Mucosa of descending colon (tissue), 3 donors: ENCODE measurements at places on chromosomes 6 and 20.

DNA sequence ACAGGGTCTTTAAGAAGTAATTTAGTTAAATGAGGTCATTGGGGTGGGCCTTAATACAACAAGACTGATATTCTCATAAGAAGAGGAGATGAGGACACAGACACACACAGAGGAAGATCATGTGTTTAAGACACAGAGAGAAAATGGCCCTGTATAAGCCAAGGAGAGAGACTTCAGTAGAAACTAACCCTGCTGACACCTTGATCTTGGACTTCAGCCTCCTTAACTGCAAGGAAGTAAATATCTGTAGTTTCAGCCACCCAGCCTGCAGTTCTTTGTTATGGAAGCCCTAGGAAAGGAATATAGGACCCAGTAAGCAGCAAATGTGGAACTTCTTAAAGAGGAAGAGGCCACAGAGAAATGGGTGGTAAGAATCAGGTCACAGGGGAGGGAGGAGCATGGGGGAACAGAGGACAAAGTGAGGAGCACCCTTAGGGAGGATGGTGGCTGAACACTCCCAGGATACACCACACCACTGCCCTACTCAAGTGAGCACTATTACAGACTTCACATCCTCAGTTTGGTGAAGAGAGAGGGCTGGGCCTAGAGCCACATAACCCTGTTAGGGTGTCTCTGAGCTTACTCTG lies 762 bp downstream of the SIRPB1 start:
- no peak for DNase-seq

GRCh38 chr6:94623586-94623985 lies 953.7 kb upstream of the MANEA start:
- DNase-seq: no peak

DNA sequence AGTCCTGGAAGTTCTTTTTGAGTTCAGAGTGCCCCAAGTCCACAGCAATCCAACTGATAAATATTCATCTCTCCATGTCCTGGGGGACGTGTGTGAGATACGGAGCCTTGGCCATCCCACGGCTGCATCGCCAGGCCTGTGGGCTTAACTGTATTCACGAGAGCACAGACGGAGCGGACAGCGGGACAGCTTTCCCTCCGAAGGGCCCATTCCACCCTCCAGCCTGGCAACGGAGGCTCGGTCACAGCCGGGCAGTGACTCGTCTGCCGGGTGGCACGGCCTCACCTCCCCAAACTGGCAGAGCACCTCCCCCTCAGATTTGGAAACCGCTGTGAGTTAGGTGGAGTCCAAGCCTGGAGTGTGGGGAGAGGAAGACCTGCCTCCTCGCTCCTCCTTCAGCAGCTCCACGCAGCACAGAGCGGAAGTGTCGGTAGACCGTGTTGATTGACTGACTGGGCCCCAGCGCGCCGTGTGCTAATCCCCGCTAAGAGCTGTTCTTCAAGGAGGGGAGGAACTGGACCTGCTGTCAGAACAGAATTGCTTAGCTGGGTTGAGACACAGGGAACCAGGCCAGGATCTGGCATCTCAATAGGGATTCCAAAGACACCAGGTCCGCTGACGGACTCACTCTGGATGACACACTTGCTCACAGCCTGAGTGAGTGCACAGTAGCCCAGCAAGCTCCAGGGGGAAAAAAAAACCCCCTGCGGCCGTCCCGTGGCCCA lies 10.9 kb downstream of the FOXF2 start:
- DNase-seq: no peak

GRCh38 chr6:144722154-144722737 lies 437.1 kb downstream of the UTRN start:
- DNase-seq: no peak

- no peak for DNase-seq
Observed at GRCh38 chr6:134389658-134390057, 71.7 kb upstream of the SGK1 start.

DNA sequence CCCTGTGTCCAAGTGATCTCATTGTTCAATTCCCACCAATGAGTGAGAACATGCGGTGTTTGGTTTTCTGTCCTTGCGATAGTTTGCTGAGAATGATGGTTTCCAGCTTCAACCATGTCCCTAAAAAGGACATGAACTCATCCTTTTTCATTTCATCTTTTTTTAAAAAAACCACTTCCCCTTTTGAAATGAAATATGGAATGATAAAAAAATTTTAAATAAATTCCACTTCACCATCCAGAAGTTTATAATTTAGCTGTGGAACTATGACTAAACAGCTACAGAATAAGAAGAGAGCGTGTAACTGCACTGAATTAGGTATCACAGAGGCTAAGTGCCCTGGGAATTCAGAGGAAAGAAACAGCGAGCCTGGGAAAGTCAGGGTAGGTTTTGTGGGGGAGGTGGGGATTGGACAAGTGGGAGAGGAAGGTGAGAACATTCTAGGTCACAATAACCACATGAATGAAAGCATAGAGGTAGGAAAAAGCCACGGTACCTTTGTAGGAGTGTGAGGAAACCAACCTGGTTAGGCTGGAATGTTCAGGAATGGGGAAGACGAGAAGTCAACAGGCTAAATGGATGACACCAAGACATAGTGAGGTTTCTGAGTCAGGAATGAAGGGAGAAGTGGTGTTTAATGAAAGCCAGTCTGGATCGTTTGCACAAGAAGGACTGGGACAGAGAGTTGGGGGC lies 11.0 kb downstream of the TRIM10 start:
- DNase-seq: no peak

GRCh38 chr6:15536198-15536955 lies 126.5 kb downstream of the DTNBP1 start:
- DNase-seq: no peak

DNA sequence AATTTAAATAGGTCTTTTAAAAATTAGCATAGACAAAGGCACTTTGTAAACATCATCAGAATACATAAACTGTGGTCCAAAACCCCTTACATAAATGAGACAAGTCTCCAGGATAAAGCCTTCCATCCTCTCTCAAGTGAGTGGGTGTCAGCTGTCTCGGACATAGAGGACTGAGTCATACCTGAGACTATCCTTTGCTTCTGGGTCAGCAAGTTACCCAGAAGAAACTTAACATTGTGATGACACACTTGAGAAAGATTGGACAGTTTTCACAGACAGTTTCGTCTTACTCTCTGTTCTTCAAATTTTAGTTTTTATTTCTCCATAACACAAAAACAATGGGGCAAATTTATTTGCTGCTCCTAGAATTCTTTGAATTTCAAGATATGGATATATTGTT lies 838.0 kb downstream of the DHX35 start:
- no peak for DNase-seq

DNA sequence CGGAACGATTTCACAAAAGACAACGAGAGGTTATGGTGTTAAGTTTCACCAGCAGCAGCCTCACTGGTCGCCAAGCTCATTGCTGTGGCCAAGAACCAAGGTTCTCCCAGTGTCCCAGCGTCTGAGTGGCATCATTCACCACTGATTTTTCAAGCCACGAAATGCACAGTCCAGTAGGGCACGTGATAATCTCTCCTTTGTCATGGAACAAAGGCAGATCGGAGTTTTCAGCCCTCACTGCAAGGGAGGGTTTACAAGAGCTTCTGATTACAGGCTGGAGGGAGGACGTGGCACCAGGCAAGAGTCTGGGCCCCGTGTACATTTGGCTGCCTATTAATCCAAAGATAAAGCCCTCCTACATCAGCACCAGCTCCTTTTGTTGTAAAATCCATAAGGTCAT lies 2.0 kb downstream of the CD24 start:
- DNase-seq: peak; percentile 36

GRCh38 chr6:137937834-137938233 lies 70.8 kb downstream of the TNFAIP3 start:
- DNase-seq: no peak

GRCh38 chr6:96542702-96543101 lies 20.2 kb upstream of the FHL5 start:
- DNase-seq: no peak

- peak; percentile 50 for DNase-seq
Observed at GRCh38 chr6:151239603-151240035, at the start of gene AKAP12. Gene AKAP12 (plus strand): TSS chr6:151239967. CDS start chr6:151240563, 596 bp downstream.

GRCh38 chr20:15476186-15476585 lies 1097.1 kb downstream of the KIF16B start:
- DNase-seq: no peak

GRCh38 chr6:118651282-118652050 lies at the start of gene CEP85L:
Gene CEP85L (minus strand): TSS chr6:118651591. CDS start chr6:118651269, 322 bp downstream.
- peak; percentile 91 for DNase-seq

DNA sequence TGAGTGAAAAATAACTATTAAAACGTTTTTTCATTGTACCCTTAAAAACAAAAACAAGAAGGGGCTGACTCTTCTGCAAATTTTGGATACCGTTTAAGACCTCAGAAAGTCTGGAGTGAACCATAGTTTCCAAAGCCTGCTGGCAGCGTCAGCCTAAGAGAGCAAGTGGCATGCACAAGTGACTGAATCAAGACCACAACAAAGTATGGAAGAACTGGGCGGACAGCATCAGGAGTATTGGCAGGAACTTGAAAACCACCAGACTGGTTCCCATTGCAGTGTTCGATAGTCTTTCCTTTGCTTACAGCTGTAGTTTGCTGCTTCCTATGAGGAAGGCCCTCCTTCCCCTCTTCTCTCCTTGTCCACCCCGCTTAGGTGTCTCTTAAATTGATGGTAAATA lies 33.7 kb upstream of the MYLIP start:
- DNase-seq: no peak

GRCh38 chr6:20907486-20908071 lies 373.3 kb downstream of the CDKAL1 start:
- no peak for DNase-seq

GRCh38 chr6:8657522-8657921 lies 222.2 kb upstream of the SLC35B3 start:
- DNase-seq: no peak

DNA sequence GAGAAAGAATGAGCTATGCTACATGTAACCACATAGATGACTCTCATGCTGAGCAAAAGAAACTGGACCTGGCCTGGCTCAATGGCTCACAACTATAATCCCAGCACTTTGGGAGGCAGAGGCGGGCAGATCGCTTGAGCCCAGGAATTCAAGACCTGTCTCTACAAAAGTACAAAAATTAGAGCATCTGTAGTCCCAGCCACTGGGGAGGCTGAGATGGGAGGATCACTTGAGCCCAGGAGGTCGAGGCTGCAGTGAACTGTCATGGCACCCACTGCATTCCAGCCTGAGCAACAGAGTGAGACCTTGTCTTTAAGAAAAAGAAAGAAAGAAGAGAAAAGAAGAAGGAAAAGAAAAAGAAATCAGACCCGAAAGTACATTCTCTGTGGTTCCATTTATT lies 41.7 kb downstream of the NCR2 start:
- no peak for DNase-seq

DNA sequence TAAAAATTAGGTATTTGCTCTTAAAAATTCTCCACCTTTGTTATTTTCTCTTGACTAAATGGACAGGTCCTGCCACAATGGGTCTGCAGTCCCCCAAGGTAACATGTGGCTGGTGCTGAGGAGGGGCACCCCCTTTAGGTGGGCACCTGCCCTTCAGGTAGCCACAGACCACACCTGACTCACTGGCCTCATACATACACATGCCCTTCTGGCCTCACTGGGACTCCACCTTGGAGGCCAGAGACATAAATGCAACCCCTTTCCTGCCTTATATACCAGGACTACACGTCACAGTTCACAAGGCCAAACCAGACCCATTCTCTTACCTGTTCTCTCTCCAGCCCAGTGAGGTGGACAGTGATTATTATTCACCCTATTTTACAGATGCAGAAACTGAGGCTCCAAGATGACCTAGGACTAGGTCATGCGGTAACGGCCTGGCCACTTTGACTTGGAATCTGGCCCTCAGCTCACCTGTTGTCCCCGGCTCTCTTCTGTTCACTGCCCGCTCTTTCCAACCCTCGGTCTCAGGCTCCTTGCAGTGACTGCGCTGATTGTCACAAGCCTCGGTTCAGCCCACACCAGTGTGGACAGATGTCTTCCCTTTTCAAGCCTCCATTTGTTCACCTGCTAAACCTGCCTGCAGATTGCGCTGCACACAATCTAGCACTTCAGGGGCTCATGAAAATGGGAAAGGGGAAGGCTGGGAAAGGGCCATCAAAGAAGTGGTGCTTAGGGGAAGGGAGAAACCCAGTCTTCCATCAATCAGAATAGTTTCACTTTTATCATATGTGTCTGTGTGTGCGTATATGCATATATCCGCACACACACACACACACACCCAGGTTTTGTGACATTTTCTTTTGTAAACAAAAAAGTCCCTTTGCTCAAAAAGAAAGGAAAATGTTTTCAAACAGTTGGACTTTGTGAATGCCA lies 121.7 kb downstream of the BCAS1 start:
- no peak for DNase-seq

- no peak for DNase-seq
Observed at GRCh38 chr6:6721606-6722005, 133.1 kb downstream of the LY86 start.

DNA sequence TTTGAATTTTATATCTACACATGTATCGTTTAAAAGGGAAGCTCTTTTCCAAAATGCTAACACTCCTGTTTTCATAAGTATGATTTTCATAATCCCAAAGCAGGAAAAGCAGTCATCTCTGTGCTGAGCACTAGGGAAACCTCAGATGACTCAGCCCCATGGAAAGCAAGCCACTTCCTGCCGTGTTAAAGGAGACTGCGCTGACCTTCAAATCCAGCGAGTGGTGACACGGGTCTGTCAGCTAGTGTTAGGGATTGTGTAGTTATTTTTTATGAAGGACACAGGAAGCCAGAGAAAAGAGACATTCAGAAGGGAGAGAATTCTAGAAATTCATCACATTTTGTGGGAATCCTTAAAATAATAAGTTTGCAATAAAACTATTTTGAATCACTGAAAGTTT lies 57.0 kb upstream of the CD93 start:
- DNase-seq: no peak

- DNase-seq: no peak
Observed at GRCh38 chr6:121917834-121918559, 481.5 kb upstream of the HSF2 start.

DNA sequence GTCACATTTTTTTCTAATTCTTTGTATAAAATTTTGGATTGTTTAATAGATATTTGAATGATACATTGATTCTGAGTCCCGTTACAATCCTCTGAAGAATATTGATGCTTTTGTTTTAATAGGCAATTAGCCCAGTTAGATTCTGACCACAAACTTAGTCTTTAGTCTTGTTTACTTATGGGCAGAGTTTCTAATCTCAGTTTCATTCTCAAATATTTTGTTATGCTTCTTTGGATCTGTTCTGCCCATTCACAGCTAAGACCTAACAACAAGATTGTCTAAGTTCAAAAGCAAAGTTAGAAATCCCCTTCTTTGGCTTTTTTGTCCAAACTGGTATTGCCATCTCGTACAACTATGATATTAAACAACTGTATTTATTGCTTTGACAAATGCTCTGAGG lies 58.0 kb downstream of the TBXT start:
- DNase-seq: no peak
